Pulmonary artery endothelial cell (primary cell): ENCODE measurements at places on chromosomes 3 and 15.
A peak's percentile ranks its signal among the peaks of the same experiment; 100 is the strongest.

DNA sequence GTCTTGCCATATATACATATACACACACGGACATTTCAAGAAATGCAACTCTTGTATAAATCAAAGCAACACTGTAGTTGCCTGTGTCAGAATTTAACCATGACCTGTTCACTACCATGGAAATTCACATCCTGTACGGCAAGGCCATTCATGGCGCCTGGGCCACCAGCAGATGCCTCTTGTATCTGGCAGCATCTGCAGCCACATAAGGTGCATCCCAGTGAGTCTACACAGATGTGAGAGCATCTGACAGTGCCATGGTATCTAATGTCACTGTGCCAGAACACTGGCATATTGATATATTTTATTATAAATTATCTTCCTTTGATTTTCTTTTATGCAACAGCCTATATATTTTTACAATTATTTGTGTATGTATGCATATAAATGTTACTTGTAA lies 25.1 kb downstream of the PDZRN3 start:
- DNase-seq, result no peak

DNA sequence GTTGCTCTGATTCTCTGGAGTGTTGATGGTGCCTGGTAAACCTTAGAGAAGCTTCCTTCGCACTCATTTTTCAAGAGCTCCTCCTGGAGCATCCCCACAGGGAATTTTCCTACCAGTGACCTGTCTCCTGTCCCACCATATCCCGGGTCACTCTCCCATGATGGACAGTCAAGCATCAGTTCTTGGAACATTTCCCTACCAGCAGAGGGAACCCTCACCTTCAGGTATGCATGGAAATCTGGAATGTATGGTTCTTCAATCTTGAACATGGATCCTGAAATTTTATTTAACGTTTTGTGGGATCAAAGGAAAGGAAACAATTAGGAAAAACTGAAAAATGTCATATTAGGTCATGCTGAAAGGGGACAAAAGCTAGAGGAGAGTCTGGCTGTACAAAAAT lies 153.8 kb downstream of the SPATA16 start:
- DNase-seq, result no peak

DNA sequence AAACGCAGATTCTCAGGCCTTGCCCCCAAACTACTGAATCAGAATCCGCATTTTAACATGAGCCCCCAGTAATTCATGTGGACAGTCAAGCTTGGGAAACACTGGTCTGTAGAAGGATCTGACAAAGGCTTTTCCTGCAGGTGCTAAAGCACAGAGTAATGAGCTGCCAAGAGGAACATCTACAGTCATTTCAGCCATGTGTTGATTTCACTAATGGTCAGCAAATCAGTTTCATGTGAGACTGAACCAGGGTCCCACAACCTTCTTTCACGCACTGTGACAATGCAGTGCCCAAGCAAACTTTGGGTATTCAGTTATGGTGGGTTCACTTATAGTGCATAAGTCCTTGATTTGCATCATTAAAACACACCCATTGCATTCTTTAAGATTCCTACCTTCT lies 237.6 kb downstream of the TUSC7 start:
- no peak for DNase-seq

GRCh38 chr15:70048578-70049514 lies 48.9 kb downstream of the TLE3 start:
- no peak for DNase-seq

- no peak for DNase-seq
Observed at GRCh38 chr3:35487376-35487775, 151.9 kb upstream of the ARPP21 start.

GRCh38 chr3:12869035-12869621 lies 27.8 kb upstream of the RPL32 start:
- no peak for DNase-seq

DNA sequence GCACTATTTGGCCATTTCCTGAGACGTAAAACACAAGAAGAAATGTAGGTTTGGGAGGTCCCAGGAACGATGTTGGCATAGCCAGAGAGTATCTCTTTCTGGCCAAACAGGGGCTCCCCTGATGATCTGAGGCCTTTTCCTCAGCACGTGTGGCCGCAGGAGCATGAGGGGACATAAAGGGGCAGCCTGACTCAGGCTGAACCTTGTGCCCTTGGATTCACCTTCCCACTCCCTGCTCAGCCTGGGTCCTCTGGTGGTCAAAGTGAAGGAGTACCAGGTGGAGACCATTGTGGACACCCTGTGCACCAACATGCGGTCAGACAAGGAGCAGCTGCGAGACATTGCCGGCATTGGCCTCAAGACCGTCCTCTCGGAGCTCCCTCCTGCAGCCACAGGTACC lies 10.6 kb downstream of the CAND2 start:
- no peak for DNase-seq

- DNase-seq, result no peak
Observed at GRCh38 chr15:77335298-77335697, 84.6 kb downstream of the PEAK1 start.

DNA sequence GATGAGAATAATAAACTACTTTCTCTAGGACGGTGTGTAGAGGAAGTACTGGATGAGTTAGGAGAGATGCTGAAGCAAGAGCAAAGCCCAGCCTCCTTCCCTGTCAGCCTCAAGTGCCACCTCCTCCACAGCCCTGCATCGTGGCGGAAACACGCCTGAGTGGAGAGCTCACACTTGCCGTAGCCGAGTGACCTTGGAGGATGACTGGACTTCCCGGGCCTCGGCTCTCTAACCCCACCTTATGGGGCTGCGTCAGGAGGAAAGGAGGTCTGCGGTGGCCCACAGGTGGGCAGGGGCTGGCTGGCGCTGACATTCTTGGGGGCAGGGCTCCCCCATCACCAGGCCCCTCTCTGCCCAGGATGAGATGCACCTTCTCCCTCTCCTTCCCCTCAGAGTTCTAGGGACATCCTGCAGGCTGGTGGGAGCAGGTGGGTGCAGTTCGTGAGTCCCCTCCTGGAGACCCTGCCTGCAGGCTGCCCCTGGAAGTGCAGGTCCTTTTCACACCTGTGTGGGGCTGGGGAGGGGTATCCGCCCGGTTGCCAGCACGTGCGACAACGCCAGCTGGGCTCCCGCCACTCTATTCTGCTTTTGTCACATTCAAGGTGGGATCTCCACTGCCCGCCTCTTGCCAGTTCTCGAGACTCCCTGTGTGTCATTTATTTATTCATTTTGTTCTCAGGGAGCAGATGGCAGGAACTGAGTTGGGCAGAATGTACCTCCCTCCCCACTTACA lies 175.2 kb downstream of the MEGF11 start:
- DNase-seq, result no peak

- no peak for DNase-seq
Observed at GRCh38 chr3:9100513-9100894, 137.2 kb upstream of the RAD18 start.

GRCh38 chr15:89502867-89503595 lies 6.6 kb upstream of the RHCG start:
- DNase-seq, result no peak

- DNase-seq, result no peak
Observed at GRCh38 chr3:45516829-45517228, 77.7 kb upstream of the LIMD1 start.

- peak; percentile 69 for DNase-seq
Observed at GRCh38 chr3:187012609-187013051, 82.3 kb downstream of the ST6GAL1 start.

DNA sequence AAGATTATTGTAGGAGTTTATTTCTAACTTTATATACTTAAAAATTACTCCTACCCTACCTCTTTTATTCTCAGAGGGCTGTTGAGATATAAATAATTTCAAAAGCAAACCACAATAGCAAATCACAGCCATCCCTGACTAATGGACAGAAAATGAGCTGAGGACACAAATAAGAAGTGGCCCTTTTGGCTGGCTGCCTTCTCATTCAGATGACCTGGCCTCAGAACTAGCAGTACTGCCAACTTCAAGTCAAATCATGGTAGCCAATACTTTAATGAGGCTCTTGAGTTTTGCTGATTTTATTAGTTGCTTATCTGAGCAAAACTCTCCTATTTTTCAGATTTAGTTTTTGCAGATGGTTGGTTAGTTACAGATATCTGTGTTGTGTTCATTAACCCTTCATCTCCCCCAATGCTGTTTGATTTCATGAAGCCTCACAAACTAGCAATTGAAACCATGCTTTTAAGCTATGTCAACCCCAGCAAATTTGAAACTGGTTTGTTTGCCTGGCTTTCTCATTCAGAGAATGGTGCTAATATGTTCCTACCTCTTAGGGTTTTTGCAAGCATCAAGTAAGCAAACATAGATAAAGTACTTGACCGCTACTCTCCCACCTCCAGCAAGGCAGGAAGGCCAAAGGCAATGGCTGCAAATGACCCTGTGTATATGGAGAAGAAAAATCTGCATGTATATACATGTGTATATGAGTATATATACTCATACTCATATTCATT lies 73.4 kb upstream of the HACD2 start:
- DNase-seq, result no peak

- no peak for DNase-seq
Observed at GRCh38 chr3:32310336-32310735, 71.9 kb downstream of the CMTM8 start.

GRCh38 chr15:75198560-75199356 lies 2.9 kb upstream of the C15orf39 start:
- no peak for DNase-seq

DNA sequence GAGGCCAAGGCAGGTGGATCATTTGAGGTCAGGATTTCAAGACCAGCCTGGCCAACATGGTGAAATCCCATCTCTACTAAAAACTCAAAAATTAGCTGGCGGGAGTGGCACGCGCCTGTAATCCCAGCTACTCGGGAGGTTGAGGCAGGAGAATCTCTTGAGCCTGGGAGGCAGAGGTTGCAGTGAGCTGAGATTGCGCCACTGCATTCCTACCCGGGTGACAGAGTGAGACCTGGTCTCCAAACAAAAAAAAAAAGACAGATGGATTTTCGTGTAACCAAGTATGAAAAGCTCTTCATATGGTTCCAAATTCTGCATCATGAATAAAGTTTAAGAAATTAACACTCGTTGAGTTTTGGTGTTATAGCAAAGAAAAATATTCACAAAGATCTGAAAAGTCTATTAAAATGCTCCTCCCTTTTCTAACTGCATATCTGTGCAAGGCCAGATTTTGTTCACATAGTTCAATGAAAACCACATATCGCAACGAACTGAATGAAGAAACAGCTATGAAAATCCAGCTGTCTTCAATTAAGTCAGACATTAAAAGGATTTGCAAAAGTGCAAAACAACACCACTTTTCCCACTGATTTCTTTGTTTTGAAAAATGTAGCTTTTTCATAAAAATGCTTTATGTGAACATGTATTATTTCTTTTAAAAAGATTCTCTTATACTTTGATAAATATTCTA lies 23.8 kb upstream of the FBLN2 start:
- DNase-seq, result no peak

GRCh38 chr3:174636451-174636850 lies 222.7 kb upstream of the NAALADL2 start:
- DNase-seq, result no peak

- no peak for DNase-seq
Observed at GRCh38 chr3:29236146-29236840, 44.6 kb upstream of the RBMS3 start.

DNA sequence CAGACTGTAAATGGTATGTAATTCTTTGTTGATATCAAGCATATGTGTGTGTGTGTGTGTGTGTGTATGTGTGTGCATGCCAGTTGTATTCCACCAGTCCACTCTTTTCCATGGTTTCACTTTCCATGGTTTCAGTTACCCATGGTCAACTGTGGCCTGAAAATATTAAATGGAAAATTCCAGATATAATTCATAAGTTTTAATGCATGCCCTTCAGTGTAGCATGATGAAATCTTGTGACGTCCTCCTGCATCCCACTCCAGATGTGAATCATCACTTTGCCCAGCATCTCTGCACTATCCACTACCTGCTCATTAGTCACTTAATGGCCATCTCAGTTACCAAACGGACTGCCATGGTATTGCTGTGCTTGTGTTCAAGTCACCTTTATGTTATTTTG lies 215.9 kb downstream of the GBE1 start:
- no peak for DNase-seq

DNA sequence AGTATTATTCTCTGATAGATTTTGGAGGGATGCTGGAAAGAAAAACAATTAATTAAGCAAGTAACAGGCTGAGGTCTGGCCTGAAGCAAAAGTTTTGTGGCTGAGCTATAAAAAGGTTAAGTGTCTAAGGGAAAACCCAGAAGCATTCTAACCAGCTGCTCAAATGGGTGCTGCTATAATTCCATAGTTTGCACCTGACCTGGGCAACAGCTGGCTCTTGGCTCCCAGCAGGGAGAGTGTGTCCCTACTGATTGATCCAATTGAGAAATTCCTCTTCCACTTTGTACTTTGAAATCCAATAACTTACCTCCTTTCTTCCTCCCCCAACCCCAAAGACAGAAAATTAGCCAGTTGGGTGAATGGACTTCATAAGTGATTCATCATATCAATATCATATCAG lies 27.7 kb upstream of the SMAD3 start:
- DNase-seq, result no peak

DNA sequence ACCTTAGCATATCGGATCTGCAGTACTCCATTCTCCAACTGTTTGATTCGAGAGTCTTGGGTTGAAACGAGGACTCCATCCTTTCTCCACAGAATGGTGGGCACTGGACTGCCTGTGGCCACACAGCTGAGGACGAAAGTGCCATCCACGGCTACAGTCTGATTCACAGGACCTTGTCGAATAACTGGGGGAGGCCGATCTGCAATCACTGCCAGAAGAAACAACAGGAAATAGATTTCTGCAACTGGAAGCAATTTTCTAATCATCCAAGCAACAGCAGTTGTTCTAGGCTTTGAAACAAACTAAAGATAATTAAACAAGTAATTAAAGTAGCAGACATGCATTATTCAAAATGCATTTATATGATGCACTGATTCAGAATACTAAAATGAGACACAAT lies 1097.7 kb downstream of the ROBO1 start:
- no peak for DNase-seq

- DNase-seq, result peak; percentile 26
Observed at GRCh38 chr3:176663837-176664831, 533.1 kb downstream of the TBL1XR1 start.

DNA sequence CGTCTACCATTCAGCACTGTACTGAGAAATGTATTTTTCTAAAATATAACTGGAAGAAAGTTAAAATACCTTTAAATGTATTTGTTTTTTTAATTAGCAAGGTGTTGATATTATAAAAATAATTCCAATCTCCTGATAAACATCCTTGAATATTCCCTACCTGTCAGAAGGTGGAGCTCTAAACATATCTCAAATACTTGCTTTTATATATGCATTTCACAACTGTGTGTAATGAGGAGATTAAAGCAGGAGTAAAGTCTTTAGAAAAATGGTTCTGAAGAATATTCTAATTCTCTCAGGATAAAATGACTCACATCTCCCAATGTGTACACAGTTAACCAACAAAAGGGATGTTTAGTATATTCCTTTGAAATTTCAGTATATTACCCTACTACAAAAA lies 422.7 kb downstream of the PLCL2 start:
- no peak for DNase-seq

DNA sequence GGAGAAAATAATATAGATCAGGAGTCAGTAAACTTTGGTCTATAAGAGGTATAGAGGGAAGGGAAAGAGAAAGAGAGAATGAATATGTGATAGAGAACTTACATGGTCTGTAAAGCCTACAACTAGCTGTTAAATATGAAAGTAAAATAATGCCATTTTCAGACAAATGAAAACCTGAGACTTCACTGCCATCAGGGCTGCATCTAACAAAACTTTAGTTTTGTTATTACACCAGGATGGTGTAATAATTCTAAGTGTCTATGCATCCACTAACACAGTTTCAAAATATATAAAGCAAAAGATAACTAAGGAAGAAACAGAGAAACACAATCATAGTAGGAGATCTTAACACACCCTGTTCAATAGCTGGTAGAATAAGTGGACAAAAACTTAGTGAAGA lies 217.7 kb downstream of the KLF13 start:
- no peak for DNase-seq

- DNase-seq, result no peak
Observed at GRCh38 chr15:65087873-65088642, 11.5 kb downstream of the KBTBD13 start.
